ENCODE measurements at places on chromosomes 4 and X.

DNA sequence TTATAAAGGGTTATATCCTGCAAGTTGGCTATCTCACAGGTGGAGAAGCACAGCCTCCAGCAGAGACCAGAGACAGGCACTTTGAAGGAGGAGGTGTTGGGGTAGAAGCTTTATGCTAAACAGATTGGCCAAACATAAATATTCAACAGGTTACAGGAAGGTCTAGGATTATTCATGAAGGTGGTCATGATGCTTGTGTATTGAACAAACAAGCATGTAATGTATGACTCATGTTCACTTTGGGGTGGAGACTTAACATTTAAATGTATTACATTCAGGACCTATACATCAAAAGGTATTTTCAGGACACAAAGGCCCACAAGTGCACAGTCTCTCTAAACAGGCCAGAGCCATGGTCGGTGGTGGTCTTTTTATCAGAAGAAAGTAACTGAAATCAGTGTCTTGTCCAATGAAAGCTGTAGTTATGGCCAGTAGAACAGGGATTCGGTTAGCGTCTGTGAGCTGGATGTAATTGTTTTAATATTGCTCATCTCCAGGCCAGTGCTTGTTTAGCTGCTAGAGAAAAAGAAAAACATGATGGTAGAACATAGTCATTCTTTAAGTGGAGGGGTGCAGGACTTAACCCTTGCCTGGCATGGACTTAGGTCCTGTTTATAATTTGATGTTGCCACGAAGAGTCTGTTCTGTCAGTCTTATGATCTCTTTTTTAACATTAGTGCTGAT, 555.2 kb upstream of the PCDH10 start:
- no peak for DNase-seq

DNA sequence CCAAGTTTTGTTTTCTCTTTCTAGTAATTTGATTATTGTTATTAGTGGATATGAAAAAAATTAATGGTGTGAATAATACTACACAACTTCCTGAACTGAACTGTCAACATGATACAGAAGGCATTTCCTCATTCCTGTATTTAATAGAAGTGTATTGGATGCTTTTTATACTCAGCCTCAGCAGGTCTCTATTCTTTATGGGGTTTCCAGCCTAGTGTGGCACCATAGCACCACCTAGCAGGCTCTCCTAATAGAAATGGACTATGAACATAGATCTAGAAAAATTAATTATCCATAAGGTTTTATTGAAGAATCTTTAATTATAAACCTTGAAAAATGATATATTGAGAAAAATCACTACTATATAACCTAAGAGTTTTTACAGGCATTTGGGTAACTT, 52.4 kb downstream of the GLRB start:
- DNase-seq, result no peak

GRCh38 chr4:39713691-39714090, 15.8 kb downstream of the UBE2K start:
- DNase-seq, result no peak

DNA sequence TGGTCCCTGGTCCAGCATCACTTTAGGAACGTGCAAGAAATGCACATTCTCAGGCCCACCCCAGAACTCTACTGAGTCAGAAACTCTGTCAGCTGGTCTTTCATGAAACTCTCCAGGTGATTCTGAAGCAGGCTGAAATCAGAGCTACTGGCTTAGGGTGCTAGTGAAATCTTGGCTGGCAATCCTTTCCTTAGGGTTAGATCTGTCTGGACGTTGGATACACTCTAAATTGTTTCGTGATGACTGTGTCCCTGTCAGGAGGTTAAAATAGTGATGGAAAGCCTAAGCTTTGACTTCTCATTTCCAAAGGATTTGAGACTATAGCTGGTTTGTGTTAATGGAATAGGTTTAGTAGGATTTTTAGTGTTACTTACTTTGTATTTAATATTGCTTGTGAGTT, 99.1 kb downstream of the ARHGAP10 start:
- no peak for DNase-seq

- no peak for DNase-seq
These were observed 4.0 kb downstream of the MFAP3L start for GRCh38 chr4:170022211-170022610.

DNA sequence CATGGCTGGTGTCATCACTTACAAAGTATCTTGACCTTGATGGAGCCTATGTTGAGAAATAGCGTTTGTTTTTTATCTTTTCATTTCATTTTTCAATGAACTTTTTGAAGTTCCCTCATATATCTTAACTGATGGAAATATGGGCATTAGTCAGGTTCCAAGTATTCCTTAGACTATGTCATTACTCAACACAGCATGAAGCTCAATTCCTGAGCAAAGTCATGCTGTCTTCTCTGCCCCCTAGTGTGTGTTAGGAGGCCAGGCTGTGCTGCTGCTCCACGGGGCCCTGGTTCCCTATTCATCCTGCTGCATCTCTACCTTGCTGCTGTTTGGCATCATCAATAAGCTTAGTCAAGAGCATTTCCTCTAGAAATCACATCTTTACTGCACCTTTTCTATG, 40.9 kb downstream of the GPR143 start:
- DNase-seq, result no peak

- no peak for DNase-seq
These were observed 2362.2 kb upstream of the AGA start for GRCh38 chr4:179804440-179804839.

- no peak for DNase-seq
These were observed 5.0 kb downstream of the ARSD start for GRCh38 chrX:2924151-2924550.

DNA sequence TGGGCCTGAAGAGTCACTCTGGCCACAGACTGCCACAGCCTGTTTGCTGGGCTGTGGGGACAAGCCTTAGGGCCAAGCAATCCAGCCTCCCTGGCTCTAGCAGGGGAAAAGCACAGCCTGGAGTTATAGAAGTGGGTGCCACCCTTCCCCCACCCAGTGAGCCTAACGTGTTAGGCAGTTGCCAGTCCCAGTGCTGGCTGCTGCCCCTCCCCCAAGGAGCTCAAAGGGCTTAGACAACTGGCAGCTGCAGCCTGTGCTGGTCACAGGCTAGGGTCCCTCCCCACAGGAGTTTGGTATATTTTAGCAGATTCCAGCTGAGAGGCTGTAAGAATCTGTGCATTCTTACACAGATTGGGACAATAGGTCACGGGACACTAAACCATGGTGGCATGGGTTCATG, 370.3 kb upstream of the FGF16 start:
- DNase-seq, result no peak

- DNase-seq, result no peak
These were observed 674.6 kb upstream of the SLIT2 start for GRCh38 chr4:19577097-19577496.

DNA sequence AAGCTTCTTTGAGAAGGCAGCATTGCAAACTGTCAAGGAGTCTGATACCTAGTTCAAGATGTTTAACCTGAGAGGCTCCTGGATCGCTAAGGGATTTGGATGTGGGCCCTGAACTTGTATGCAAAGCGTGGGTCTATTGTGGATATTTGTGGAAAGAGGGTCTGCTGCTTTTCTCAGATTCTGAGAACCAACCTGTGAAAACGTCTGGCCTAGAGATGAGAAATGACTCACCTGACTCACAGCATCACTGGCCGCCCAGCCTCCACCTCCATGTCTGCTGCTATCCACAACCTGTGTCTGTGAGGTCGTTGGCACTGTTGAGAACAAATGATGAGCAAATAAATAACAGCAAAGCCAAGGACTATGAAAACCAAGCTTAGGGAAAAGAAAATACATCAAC, 33.3 kb upstream of the PROM1 start:
- no peak for DNase-seq
